ENCODE measurements at places on chromosomes 2 and 18. TPM values are rescaled to one million over a fixed set of nuclear protein-coding genes. Genes with fewer than 3 reads are reported as not detected.

Gene PCARE
- 0.20 TPM for total RNA-seq

Gene HOXD10
- total RNA-seq = 0.39 TPM

Gene GALNT13
- total RNA-seq = not detected

GRCh38 chr2:145597809-145598208 is 1077.9 kb upstream of the ZEB2 start:
- DNase-seq = no peak

DNA sequence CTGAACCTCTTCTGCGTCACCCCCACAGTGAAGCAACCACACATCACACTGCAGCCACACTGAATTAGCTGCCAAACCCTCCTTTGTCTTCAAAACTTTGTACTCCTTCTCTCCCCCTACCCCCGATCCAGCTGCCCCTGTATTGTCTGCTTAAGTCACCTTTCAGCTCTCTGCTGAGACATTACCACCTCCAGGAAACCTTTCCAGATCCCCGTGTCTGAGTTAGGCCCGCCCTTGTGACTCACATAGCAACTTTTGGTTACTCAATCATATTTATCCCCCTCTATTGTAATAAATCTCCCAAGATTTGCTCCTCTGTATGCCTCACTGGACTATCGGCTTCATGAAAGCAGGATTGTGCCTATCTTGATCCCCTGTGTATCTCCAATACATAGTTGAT is 82.8 kb upstream of the CDCA7 start:
- DNase-seq = no peak

DNA sequence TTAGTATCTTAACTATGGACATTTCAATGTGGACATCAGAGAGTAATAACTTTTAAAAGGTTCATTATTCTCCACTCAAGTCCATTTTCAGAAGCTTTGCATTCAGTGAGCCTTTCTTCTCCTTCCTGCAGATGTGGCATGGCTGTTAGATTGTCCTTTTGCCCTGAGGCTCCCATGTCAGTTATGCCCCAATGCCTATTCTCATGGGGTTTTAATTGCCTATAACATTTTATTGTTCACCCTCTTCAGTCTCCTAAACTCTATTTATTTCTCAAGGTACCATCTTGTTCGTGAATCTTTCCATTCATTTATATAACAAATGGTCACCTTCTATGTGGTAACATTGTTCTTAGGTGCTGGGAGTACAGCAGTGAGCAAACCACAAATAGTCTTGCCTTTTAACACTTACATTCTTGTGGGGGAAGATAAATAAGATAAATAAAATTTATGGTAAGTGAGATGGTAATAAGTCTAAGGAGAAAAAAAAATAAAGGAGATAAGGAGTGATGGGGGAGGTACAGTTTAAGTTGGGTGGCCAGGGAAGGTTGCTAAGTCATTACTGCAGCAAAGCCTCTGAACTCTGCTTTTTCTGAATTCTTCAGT is 277.9 kb upstream of the SIX3 start:
- DNase-seq = no peak

GRCh38 chr2:26580751-26581150 is 60.4 kb downstream of the CIB4 start:
- no peak for DNase-seq

- no peak for DNase-seq
Measured at GRCh38 chr2:206218796-206219499, 55.5 kb upstream of the ZDBF2 start.

GRCh38 chr2:187297801-187298200 is 150.3 kb downstream of the CALCRL start:
- DNase-seq = no peak

- no peak for DNase-seq
Measured at GRCh38 chr2:23283653-23284052, 101.3 kb upstream of the KLHL29 start.

DNA sequence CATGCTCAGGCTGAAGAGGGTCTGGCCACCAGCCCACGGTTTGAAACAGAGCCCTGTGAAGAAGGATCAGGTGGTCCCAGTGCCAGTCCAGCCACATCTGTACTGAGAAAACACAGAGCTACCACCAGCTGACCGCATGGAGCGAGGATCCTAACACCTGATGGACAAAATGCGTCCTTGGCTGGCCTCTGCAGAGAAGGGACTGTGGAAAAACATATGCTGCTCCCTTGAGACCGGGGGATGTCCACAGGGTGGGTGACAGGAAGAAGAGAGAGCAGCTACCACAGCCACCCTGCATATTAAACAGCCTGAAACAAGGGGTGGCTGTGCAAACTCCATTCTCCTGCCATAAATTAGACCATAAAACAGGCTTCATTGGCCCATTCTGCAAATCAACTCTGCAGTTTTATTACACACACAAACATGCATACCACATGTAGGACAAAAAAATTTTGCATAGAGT is 137.2 kb downstream of the BCL2 start:
- DNase-seq = no peak

- no peak for DNase-seq
Measured at GRCh38 chr2:201930831-201931230, 102.8 kb upstream of the FZD7 start.

- no peak for DNase-seq
Measured at GRCh38 chr2:239916205-239917124, 108.7 kb downstream of the NDUFA10 start.

- DNase-seq = no peak
Measured at GRCh38 chr2:165718610-165719210, 75.3 kb downstream of the GALNT3 start.

Measured in tibial nerve (tissue), 4 donors.